Brain pericyte (primary cell): ENCODE measurements at places on chromosomes 7 and 10.

DNA sequence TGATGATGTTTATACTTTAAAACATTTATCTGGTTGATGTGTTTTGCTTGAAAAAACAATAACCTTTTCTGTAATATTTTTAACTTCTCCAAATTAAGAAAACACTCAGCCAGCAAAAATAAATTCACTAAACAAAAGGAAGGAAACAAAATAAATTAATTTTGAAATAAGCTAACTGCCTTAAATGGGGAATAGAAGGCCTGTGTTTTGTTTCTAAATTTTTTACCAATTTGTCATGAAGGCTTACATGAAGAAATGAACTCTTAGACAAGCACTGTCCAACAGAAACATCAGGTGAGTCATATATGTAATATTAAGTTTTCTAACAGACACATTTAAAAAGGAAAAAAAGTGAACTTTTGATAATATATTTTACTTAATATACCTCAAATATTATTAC, 68.5 kb downstream of the LRRN3 start:
- no peak for DNase-seq

- DNase-seq = no peak
Observed at GRCh38 chr10:58780476-58780875, 267.8 kb downstream of the BICC1 start.

- DNase-seq = no peak
Observed at GRCh38 chr10:97525086-97525485, 26.4 kb downstream of the UBTD1 start.

- DNase-seq = no peak
Observed at GRCh38 chr7:93920496-93921182, 896 bp upstream of the GNG11 start.

DNA sequence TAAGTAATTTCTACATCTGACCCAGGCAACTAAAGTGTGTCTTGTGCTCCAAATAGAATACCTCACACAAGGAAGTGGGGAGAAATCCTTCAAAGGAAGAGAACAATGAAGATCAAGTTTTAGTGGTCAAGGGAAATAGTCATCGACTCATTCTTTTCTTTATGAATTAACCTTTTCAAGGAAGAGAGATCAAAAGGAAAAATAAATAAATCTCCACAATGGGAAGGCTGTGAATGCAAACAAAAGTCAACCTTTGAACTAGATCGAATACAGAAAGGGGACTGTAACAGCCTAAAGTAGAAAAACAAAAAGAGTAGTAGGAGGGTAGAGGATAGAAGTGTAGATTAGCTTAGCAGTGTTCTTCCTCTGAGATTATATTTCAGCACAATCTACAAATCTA, 274.6 kb upstream of the COBL start:
- DNase-seq = no peak

GRCh38 chr7:158110034-158110590, 477.5 kb downstream of the PTPRN2 start:
- DNase-seq = no peak

GRCh38 chr10:112027731-112028280, 155.8 kb downstream of the GPAM start:
- DNase-seq = no peak

- no peak for DNase-seq
Observed at GRCh38 chr7:5545222-5545914, 121.7 kb upstream of the TNRC18 start.

DNA sequence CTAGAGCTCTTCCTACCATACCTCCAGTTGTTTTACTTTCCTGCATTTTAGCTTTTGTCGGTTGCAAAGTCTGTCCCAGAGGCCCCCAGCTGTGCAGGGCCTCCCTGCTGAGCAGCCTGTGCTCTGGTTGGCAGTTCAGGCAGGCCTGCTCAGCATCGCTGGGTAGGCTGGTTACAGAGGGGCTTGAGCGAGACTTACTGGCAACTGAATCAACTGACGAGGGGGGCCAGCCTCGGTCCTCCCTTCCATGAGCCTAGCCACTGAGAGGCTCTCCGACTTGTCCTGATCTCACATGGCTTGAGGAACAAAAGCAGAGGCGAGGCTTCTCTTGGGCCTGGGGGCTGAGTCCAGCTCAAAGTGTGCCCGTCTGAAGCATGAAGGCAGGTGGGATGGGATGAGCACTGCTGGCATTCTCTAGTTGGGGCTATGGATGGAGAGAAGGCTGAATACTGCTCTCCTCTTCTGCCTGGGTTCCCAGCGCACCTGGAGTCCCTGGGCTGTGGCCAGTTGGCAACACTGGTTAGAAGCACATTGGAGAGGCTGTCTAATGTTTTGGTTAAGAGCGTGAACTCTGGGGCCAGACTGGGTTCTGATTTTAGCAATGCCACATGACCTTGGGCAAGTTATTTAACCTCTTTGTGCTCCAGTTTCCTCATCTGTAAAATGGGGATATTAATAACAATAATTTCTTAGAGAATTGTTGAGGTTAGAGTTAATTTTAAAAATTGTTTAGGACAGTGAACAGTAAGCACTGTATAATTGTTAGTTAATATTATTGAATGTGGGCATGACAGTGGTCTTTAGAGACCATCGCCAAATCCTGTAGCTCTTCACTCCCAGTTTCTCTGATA, 6.9 kb upstream of the SFRP5 start:
- peak; percentile 20 for DNase-seq

DNA sequence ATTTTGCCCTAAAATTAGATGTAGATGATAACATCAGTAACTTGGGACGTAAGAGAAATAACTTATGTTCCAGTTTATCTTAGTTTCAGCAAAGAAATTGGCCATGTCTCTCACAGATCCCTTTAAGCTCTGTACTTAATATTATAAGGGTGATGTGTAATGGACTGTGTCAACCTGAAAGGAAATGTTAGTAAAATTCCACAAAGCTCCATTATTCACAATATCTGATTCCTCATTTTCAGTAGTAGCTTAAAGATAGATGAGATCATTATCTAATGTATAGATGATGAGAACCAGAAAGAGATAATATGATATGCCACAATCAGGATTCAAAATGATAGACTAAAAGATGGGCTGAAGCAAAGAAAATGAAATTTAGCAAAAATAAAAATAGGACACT, 316.8 kb upstream of the CHRM2 start:
- no peak for DNase-seq

GRCh38 chr7:155198901-155199845, 98.5 kb upstream of the INSIG1 start:
- no peak for DNase-seq

DNA sequence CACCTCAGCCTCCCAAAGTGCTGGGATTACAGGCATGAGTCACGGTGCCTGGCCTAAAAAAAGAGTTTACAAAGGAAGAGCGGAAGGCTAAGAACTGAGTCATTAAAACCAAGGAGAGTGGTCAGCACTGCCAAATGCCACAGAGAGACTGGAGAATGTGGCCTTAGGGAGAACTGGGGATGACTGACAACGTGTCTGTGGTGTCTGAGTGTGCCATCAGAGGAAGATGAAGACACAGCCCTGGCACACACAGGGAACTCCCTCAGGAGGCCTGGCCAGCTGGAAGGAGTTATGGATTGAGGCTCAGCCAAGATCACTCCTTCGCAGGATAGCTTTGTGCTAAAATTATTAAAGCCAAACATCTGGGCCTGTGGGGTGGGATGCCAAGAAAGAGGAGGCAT, 3.9 kb upstream of the INA start:
- peak; percentile 60 for DNase-seq

DNA sequence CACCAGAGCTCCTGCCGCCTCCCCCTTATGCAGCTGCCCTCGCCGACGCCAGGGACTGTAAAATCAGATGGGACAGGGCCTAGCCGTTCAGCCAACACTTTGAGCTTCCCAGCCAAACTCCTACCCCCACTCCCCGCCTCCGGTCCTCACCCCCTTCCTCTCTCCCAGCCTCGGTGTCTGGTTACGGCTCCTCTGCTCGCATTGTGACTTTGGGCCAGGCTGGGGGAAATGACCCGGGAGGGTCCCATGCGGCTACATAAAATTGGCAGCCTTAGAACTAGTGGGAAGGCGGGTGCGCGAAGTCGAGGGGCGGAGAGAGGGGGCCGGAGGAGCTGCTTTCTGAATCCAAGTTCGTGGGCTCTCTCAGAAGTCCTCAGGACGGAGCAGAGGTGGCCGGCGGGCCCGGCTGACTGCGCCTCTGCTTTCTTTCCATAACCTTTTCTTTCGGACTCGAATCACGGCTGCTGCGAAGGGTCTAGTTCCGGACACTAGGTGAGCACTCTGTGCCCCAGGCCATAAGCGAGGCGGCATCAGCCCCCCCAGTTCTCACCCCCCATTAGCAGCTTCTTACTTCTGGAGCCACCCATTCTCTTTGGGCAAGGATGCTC, at the start of gene KAZALD1:
KAZALD1 (plus strand) TSS at position 366 of the 608 bp plus-strand sequence. CDS start 604 bp downstream, outside the sequence.
- no peak for DNase-seq

DNA sequence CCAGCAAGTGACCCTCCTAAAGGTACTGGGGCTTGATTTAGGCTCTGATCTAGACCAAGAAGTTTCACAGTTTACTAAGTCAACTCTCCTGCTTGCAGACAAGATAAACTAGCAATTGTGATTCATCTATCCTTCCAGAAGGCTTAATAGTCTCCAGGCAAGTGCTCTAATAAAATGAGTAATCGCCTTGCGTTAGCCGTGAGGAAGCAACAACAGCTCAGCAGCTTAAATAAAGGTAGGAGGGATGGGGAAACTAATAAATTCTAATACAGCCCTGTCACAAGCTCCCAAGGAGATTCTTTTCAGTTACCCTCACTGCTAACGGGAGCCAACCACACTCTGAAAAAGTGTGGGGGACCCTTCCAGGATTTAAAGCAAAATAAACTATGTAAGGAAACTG, 48.4 kb downstream of the FRMD4A start:
- no peak for DNase-seq

DNA sequence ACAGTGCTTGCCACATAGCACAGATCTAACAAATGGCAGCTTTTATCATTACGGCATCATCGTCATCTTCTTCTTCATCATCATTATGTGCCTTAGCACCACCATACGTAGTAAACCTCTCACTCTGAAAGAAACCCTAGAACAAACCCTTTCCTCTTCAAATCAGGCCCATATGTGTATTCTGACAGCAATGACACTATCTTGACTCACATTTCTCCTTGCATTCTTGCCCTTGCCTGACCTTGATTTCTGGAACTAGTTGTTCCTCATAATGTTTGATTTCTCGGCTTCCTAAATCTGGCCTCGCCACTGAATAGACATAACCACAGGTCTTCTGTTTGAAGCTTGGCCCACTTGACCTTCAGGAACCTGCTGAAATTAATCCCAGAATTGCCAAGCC, 115.3 kb downstream of the DGKI start:
- DNase-seq = no peak

- DNase-seq = no peak
Observed at GRCh38 chr10:133237241-133237587, 441 bp upstream of the VENTX start.

- DNase-seq = no peak
Observed at GRCh38 chr10:79328737-79329504, 18.3 kb upstream of the PPIF start.

DNA sequence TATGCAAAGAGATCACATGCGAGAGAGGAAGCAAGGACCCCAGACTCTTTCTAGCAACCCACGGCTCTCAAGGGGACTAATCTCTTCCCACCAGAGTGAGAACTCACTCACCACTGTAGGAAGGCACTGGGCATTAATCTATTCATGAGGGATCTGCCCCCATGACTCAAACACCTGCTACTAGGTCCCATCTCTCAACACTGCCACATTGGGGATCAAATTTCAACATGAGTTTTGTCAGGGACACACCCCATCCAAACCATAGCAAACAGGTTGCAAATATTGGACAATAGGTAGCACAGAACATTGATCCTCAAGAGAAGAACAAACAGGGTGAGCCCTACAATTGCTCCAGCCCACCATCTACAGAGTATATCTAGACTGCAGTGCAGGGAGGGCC, 740.6 kb downstream of the LRMDA start:
- no peak for DNase-seq

- DNase-seq = no peak
Observed at GRCh38 chr10:124568848-124569622, 107.4 kb downstream of the LHPP start.

GRCh38 chr7:148049068-148049467, 541.5 kb upstream of the C7orf33 start:
- no peak for DNase-seq

- no peak for DNase-seq
Observed at GRCh38 chr7:1666317-1666822, 3.7 kb upstream of the ELFN1 start.

- DNase-seq = peak; percentile 56
Observed at GRCh38 chr7:79820387-79820786, 314.2 kb upstream of the GNAI1 start.

DNA sequence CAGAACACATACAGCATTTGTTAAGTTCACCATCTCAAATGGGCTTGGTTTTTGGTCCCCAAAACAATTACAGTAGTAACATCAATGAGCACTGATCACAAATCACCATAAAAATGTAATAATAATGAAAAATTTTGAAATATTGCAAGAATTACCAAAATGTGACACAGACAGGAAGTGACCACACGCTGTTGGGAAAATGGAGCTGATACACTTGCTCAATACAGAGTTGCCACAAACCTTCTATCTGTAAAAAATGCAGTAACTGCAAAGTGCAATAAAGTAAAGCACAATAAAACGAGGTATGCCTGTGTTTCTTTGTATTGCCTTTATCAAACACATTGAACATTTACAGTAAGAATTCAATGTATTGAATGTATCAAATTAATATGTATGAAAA, 262.7 kb downstream of the CTNNA3 start:
- no peak for DNase-seq

- DNase-seq = no peak
Observed at GRCh38 chr7:71320916-71321315, 189.0 kb downstream of the GALNT17 start.

DNA sequence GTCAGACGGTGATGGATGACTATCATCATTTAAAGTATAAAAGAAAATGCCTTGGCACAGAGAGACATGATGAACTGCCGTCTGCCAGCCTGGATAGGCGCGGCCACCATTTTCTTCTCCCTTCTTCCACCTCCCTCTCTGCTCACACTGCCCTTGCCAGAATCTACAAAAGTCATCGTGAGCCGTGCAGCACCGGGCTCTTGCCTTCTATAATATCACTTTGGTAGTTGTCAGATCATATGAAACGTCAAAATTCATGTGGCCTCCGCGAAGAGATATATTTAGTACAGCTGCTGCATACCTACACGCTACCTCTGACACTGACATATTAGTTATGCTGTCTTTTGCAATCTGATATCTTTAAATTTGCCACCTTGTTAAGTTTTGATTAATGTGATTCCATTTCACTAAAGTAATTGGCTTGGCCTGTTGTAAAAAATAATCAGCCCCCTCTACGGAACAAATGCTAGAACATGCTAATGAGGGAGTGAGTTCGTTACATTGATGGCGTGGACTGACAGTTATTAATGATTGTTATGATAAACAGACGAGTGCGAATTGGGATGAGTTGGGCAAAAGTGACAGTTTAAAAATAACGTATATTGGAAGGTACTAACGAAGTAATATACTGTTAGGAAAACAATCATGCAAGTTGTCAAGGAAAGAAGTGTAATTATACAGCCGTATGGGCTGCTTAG, 214.9 kb downstream of the LRMDA start:
- no peak for DNase-seq

GRCh38 chr10:77319557-77319956, 318.1 kb downstream of the KCNMA1 start:
- no peak for DNase-seq
